ENCODE measurements at places on chromosomes 3 and 15.

GRCh38 chr15:83209333-83209732 is 1.7 kb upstream of the HDGFL3 start:
- no peak for DNase-seq

GRCh38 chr15:78658823-78659222 is 17.8 kb upstream of the CHRNB4 start:
- DNase-seq, result no peak

DNA sequence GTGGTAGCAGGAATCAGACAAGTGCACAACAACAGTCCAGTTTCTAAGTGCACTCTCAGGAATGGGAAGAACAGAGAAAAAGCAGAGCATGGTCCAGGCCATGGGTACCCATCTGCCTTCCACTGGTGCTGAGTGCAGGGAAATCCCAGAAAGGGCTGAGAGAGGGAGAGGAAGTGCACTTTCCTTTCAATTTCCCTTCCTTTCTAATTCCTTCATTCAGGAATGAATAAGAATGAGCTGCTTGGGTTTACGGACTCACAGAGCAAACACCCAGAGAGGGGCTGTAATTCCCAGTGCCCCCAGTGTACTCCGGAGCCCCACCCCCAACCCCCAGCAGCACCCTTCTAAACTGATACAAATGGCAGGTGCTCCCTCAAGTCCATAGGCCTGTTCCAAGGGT is 300.6 kb downstream of the FOXP1 start:
- DNase-seq, result no peak

GRCh38 chr3:17411157-17411877 is 331.1 kb downstream of the TBC1D5 start:
- no peak for DNase-seq

- DNase-seq, result no peak
These were observed 27.4 kb downstream of the PRTG start for GRCh38 chr15:55715355-55716076.

DNA sequence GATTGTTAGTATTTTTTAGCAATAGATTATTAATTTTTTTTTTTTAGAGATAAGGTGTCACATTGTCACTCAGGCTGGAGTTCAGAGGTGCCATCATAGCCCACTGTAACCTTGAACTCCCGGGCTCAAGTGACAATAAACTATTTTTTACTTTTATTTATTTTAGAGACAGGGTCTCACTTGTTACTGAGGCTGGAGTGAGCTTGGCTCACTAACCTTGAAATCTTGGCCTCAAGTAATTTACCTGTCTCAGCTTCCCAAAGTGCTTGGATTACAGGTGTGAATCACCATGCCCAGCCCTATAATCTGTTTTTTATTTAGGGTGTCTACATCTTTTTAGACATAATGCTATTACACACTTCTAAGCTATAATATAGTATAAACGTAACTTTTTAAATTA is 7.9 kb upstream of the ARPP19 start:
- DNase-seq, result no peak

GRCh38 chr15:63634154-63634553 is 37.0 kb downstream of the FBXL22 start:
- no peak for DNase-seq

- DNase-seq, result no peak
These were observed 154.2 kb downstream of the TIGIT start for GRCh38 chr3:114447950-114448479.

DNA sequence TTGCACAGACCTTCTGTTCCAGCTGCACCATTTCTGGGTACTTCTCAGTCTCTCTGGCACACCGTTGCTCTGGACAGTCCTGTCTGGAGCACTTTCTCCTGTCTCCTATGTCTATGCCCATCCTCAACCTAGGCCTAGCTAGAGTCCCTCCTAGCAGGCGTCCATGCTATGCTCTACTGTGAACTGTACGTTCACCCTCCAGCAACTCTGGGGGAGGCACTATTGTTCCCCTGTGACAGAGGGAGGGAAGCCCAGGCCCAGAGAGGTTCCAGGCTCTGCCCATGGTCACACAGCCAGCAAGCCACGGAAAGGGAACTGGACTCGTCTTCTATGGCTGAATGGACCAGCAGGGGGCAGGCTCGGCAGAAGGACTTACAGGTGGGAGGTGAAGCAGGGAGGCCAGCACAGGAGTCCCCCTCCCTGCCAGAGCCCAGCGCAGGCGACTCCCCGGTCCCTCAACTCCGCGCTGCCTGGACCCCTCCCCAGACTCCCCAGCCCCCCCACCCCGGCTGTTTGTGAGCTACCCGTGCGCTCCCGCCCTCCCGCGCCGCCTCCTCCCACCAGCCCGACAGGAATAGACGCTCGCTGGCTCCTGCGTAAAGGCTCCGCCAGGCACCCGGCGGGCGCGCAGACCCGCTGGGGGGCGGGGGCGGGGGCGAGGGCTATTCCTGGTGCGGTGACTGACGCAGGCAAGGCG is 1.7 kb upstream of the LINGO1 start:
- no peak for DNase-seq

- DNase-seq, result no peak
These were observed 89.8 kb upstream of the IGSF10 start for GRCh38 chr3:151550642-151551041.

DNA sequence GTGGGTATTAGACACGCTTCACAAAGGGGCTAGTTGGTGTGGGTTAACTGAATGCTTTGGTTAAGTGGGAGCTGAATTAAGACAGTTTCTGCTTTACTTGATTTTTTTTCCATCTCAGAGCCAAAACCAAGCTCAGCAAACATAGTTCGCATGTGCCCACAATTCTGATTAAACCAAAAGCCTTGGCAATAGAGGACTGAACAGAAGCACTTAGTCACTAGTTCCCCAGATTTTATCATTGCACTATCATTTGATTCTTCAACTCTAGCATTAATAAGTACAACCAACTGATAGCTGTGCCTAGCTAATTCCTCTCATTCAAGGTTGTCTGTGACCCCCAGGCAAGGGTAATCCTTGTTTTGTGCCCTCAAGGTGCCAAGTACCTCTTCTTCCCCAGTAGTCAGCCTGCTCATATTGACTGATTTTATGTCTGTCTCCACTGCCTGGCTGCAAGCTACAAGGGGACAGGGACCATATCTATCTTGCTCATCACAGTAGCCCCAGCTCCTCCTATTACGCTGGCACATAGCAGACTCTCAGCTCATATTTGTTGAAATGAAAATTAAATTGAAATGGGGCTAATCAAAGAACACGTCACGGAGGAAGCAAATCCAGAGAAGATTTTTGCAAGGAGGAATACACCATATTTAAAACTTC is 9.9 kb upstream of the ARHGEF3 start:
- DNase-seq, result no peak

DNA sequence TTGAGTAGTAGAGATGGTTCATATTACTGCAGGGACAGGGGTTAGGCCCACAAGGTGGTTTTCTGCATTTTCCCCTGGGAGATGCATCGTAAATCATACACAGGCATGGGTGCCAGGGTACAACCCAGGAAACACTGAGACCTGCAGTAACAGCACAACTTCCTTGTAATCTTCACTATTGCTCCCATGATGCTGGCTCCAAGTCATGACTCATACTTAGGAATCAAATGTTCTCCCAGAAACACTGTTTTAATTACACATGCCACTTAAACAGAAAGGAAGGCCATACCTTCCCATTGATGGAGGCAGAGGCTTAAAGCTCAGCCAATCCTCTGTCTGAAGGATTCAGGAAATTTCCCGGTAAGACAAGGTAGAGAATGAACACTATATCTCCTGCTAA is 106.5 kb downstream of the ERC2 start:
- no peak for DNase-seq

DNA sequence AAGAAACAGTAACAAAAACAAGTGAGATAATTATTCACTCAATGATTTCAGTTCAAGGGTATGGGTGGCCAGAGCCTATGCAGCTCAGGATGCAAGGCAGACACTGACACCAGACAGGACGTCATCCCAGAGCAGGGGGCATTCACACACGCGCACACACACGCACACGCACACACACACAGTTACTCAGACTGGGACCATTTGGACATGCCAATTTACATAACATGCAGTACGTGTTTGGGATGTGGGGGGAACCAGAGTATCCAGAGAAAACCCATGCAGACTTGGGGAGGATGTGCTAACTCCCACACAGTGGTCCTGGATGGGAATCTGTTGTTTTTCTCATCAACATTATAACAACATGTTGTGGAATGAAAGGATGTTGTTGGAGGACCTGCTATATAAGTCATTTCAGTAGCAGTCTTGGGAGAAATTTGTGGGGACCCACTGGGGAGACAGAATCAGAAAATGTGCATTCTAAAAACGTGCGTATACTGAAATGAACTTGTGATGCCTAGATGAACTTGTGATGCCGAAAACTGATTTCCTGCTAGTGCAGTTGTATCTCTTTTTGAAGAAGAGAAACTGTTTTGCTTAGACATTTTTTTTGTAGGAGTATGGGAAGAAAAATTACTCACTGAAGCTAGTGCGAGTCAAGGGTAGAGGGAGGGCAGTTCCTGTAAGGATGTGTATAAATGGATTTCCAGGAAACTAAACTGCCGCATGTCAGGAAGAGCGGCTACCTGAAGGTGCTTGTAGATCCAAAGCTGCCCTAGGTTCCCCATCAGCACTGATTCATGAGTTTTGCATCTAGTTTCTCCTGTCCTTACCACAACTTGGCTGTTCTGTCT is 25.2 kb downstream of the CD200 start:
- DNase-seq, result peak; percentile 55

DNA sequence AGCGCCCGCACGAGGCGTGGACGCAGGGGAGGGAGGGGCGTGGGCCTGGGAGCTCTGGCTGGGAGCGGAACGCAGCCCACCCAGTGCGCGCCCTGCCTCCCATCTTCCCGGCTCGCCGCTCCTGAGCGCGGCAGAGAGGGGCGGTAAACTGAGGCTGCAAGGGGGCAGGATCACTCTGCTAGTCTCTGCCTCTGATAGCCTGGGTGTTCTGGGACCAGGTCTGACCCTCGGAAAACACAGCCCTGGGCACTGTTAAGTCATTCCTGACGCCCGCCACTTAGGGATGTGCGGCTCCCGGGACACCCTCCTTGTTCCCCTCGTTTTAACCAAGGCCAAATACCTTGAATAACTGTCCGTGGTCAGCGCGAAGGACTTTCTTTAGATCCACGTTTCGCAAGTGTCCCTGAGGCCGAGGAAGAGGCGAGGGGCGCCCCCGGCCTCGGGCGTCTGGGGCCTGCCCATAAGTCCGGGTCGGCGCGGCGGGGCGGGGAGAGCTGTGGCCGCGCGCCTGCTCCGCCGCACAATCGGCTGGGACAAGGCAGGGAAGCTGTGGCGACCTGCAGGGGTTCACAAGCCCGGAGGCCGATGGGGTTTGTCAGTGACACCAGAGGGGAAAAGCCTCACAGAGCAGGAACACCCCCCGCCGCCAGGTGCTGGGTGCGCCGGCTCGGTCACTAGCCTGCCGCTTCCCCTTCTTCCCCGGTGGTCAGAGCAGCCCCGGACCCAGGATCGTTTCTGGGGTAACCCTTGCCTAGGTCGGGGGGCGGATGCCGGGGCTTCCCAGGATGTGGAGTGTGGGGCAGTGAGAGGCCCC is 1.5 kb downstream of the ITPKA start:
- DNase-seq, result no peak

GRCh38 chr3:9331171-9331570 is 31.7 kb upstream of the THUMPD3 start:
- no peak for DNase-seq

DNA sequence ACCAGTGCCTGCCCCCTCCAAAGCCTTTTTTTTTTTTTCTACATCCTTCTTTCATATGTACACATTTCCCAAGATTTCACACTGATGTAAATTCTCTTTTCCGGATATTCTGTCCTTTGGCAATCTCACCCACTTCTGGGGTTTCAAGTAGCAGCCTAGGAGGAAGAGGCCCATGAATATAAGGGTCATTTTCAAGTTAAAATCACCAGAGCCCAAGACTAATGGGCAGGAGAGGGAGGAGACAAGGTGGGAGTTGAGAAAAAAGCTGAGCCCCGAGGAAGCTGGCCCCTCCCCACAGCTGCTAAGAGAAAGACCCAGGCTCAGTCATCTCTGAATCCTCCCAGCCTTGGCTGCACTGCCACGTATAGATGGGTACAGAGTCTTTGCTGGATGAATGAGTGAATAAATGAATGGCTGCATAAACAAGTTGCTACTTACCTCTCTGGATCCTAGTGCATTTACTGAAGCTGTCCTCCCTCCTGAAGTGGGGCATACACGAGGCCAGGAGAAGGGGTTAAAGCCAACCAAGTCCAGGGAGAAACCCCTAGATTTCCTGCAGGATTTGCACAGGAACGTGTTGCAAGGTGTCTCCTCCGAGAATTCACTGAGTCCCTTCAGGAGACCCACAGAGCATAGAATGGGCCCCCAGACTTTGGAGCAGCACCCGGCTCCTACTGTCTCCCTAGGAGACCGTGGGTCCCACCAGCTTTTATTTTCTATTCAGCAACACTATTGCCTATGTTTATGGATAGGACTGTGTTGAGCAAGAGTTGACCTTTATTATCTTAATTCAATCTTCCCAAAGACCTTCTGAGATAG is 100.8 kb upstream of the LIPC start:
- no peak for DNase-seq

DNA sequence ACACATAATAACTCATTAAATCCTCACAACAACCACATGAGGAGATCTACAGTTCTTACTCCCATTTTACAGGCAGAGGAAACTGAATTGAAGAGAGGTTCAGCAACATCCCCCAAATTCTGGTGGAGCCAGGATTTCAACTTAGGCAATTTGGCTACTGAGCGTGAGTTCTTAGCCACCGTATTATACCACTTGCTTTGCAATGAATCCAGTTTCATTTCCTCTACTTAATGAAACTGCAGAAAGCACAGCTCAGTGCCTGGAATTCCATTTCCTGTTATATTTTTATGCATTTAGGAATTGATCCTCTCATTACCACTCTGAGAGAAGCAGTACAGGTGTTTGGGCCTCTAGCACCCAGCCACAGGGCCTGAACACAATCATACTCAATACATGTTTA is 4.3 kb downstream of the ZNF860 start:
- DNase-seq, result no peak

DNA sequence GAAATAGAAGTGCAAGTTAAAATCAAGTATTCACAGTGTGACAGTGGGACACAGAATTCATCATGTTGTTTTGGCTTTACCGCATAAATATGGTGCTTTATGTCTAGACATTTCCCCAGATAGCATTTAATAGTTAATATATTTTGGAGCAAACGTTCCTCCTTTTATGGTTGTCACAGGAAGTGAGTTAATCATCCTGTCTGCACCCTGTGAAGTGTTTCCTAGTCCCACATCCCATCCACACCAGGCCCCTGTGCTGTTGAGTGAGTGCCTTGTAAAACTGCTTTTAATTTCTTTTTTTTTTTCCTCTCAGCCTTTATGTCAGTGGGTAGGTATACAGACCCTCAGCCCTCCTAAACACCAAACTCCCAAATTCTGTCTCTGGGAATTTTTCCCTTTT is 393.7 kb downstream of the FEZF2 start:
- no peak for DNase-seq

- DNase-seq, result no peak
These were observed 307.7 kb downstream of the TUSC7 start for GRCh38 chr3:117017135-117017894.

GRCh38 chr3:123739754-123740153 is 144.4 kb downstream of the MYLK start:
- DNase-seq, result no peak

Data from T-helper 2 cell (primary cell).